ENCODE measurements at places on chromosomes 4 and X.

DNA sequence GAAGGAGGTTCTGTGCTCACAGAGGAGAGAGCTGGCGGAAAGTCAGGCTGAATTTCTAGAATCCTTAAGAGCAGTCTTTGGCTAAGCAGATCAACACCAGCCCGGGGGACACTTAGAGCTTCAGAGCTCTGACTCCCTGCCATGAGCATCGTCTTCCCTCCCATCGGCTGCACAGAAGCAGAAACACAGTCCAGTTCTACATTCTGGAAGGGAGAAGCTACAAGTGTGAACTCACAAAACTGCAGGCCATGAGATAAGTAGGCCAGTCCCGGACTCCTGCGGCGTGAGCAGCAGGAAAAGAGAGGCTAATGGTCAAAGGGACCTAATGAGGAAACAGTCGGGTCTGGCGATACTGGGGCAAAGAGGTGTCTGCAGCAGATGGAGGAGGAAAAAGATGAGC, 211.5 kb downstream of the DHX15 start:
- no peak for DNase-seq

DNA sequence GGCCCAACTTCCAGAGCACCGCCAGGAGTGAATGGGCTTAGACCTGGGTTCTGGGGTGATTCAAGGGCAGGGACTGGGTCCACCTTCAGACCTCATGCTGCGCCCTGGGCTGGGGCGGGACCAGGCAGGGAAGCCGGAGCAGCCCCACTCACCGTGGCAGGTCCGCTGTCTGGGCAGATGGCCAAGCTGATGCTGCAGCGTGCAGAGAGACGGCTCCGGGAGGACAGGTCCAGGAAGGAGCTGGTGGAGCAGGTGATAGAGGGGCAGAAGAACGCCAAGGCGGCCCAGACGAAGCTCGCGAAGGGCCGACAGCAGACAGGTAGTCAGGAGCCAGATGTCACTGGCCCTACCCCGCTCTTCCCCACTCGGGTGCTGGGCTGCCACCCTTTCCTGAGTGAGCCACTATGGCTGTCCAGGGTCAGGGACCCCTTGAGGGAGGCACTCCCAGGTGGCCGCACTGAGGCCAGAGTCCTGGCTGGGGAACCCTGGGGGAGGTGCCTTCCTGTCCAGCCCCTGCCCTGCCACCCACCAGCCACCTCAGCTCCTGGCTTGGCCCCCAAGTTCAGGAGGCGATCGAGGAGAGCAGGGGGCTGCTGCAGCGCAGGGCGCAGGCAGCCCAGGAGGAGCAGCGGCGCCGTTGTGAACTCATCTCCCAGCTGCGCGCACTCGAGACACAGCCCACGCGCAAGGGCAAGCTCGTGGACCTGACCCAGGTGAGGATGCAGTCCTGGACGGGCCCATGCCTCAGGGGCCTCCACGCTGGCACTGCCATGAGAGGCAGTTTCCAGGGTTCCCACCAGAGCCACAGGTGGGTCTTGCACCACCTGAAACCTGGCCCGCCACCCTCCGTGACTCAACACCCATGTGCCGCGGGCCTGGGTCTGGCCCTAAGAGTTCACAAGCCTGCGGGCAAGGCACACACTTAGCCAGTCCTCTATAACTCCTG, 10.1 kb upstream of the RNF4 start:
- DNase-seq = no peak

- DNase-seq = peak; percentile 1
These were observed 37.1 kb downstream of the RGS12 start for GRCh38 chr4:3329887-3330286.

- peak; percentile 37 for DNase-seq
These were observed 43.9 kb upstream of the HPRT1 start for GRCh38 chrX:134416087-134416486.

GRCh38 chrX:95346856-95347255, 1337.8 kb upstream of the DIAPH2 start:
- no peak for DNase-seq

DNA sequence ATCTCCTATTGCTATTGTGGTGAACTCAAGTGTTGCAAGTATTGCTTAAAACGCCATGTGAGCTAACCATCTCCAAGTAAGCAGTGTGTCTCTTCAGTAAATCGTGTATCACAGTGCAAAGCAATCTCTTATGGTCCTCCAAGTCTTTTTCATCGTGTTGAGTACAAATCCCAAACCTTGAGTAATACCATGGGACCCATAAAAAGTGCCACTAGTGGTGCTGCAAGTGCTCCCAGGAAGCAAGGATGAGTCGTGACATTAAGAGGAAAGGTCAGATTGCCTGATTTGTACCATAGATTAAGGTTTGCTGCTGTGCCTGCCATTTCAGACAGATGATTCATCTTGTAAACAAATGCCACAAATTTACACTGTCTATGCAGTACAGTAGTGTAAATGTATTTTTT, 66.9 kb upstream of the BMPR1B start:
- no peak for DNase-seq

DNA sequence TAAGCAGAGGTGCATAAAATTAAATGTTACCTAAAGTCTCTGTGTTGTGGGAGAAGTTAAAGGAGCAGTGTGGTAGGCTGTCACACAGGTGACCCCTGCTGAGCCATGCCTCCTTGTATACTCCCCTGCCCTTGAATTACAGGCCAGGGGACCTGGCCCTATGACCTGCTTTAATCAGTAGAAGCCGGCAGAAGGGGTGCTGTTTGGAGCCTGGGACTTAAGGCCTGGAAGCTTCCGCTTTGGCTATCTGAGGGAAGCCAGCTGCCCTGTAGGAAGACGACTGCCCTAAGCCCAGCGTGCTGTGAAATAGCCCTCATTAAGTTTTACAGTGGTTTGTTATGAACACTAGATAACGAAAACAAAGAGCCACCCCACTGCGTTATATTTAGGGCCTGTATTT, 34.1 kb downstream of the SPINK2 start:
- DNase-seq = no peak

GRCh38 chrX:49840679-49841078, 11.6 kb downstream of the PAGE4 start:
- peak; percentile 57 for DNase-seq

DNA sequence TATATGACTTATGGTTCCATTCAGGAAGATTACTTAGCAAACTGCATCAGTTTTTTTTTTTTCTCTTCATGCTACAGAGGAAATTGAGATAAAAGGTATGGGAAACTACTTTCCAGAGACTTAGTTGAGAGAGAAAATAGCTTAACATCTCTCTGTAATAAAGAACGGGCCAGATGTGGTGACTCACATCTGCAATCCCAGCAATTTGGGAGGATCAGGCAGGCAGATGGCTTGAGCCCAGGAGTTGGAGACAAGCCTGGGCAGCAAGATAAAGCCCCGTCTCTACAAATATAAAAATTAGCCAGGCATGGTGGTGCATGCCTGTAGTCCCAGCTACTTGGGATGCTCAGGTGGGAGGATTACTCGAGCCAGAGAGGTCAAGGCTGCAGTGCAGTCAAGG, 271.2 kb upstream of the TENM3 start:
- DNase-seq = no peak

GRCh38 chr4:10565166-10565780, 108.0 kb upstream of the ZNF518B start:
- DNase-seq = no peak

DNA sequence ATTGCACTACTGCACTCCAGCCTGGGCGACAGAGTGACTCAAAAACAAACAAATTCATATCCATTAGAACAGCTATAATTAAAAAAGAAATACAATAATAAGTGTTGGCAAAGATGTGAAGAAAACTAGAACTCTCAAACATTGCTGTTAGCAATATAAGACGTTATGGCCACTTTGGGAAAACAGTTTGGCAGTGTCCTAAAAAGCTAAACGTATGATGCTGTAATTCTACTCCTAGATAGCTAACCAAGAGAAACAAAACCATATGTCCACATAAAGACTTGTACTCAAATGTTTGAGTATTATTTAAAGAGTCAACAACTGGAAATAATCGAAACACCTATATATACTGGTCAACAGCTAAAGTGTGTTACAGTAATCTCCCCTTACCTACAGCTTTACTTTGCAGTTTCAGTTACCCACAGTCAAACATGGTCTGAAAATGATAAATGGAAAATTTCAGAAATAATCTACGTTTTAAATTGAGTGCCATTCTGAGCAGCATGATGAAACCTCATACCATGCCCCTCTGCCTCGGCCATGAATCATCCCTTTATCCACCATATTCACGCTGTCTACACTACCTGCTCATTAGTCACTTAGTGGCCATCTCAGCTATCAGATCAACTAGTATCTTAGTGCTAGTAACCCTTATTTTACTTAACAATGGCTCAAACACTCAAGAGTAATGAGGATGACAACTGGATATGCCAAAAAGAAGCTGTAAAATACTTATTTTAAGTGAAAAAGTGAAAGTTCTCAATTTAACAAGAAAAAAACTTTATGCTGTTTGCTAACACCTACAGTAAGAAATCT, 4.9 kb downstream of the ELF2 start:
- DNase-seq = no peak

DNA sequence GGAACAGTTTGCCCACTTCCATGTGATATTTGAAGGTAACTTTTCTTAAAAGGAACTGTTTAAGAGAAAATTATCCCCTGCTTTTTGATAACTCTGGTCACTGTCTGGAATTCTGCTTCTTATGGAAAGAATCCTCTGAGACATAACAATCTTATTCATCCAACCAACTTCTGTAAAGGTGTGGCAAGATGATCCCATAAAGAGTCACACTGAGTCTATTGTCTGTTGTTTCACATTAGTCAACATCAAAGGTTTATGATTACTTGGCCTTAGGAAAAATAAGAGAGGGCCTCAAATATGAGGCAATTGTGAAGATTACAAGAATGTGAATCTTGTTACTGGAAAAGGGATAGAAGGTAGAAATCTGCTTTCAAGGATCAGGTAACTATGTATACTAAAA, 88.0 kb upstream of the MAGEB18 start:
- DNase-seq = no peak

GRCh38 chr4:140243278-140243753, 89.3 kb upstream of the MAML3 start:
- DNase-seq = no peak

GRCh38 chr4:171644430-171645057, 168.7 kb upstream of the GALNTL6 start:
- DNase-seq = no peak

DNA sequence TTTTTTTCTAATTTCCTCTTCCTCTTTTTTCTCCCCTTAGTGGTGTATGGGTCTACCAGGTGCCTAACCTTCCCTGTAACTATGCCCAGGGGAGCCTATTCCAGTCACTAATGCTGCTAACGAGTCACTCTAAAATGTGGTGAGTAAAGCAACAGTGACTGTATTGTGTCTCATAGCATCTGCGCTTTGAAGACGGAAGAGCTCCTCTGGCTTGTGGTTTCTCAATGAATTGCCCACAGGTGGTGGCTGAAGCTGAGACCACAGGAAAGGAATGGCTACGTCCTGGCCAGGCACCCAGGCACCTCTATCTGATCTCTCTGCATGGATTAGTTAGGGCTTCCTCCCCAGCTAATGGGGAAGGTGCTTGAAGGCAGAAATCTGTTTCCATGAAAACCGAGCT, 763.5 kb upstream of the FRG1 start:
- no peak for DNase-seq

DNA sequence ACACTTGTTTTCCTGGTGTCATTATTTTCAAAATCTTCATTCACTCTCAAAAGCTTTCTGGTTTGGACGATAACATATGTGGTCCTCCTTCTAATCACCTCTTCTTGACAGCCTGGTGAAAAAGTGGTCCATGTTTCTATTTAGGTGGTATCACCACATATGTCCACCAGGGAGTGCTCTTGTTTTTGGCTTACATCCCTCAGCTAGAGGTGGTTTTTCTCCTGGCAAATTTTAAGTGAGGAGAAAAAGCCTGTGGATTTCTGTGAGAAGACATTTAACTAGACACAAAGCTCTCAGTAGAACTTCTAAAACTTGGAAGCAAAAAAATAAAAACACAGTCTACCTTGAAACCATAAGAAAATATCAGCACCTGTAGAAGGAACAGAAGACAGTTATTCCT, 58.0 kb upstream of the FRMPD4 start:
- DNase-seq = no peak

- no peak for DNase-seq
These were observed 52.5 kb downstream of the LNX1 start for GRCh38 chr4:53538756-53539155.

- DNase-seq = no peak
These were observed 320.8 kb upstream of the RASGEF1B start for GRCh38 chr4:81792521-81792920.

- DNase-seq = peak; percentile 21
These were observed 613 bp downstream of the FGF13 start for GRCh38 chrX:138710866-138711341.

- no peak for DNase-seq
These were observed 496.3 kb downstream of the PDGFC start for GRCh38 chr4:156475322-156475721.

- no peak for DNase-seq
These were observed 307.8 kb upstream of the DIPK2B start for GRCh38 chrX:45508454-45508853.

- DNase-seq = no peak
These were observed 13.3 kb downstream of the IDS start for GRCh38 chrX:149491812-149492211.
